Activated CD8-positive, alpha-beta memory T cell treated with anti-CD3 and anti-CD28 coated beads, Interleukin-2, amount 10 ng/mL, durations not matched to agents 7 days and 5 days (primary cell): ENCODE measurements at places on chromosomes 6 and 20. TPM values are rescaled to one million over a fixed set of nuclear protein-coding genes. Genes with fewer than 3 reads are reported as not detected.

Gene EYA4
- not detected for total RNA-seq

GRCh38 chr20:64006902-64007301, 26.0 kb downstream of the PRPF6 start:
- H3K4me1 ChIP-seq: peaks cover 37% of the 10 kb centered on the region
- H3K27ac ChIP-seq: no peak overlapping the region
- H3K27me3 ChIP-seq: no peaks in the 10 kb centered on the region
- H3K4me3 ChIP-seq: no peak overlapping the region
- no peak for DNase-seq

DNA sequence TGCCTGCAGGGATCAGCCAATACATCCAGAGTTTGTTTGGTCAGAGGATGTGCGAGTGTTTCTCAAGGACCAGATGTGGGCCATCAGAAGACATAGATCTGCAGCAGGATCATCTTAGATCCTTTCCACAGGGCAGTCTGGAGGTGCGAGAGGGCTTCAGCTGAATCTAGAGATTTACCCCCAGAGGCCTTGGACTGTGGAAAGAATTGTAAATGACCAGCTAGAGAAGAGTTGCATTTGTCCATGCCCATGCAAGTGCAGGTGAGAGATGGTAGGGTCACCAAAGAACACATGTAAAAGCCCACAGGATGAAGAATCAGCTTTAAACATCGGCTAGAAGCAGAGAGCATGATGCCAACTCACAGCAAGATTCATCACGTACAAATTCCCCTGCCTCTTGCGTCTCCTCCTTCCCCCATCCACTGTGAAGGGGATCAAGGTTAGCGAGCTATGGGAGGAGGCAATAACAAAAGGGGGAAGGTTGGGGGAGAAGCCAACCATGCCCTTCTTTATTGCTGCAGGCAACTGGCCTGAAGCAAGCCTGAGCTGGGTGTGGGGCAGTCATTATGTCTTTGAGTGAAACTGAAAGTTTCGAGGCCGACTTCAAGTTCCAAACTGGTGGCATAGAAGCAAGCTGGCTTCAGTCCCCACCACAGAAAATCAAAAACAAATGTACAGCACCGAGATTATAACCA, 83.5 kb downstream of the SCML4 start:
- no peaks in the 10 kb centered on the region for H3K27me3 ChIP-seq
- H3K27ac ChIP-seq: peak overlapping the region; percentile 90
- peak overlapping the region; percentile 66 for H3K4me3 ChIP-seq
- peaks cover 56% of the 10 kb centered on the region for H3K36me3 ChIP-seq
- peak; percentile 65 for DNase-seq

GRCh38 chr6:31400467-31401289, 2.7 kb upstream of the MICA start:
- H3K4me3 ChIP-seq: peak overlapping the region; percentile 79
- peak; percentile 89 for DNase-seq
- H3K4me1 ChIP-seq: peaks cover 59% of the 10 kb centered on the region
- peak overlapping the region; percentile 91 for H3K27ac ChIP-seq
- H3K36me3 ChIP-seq: peaks cover 4% of the 10 kb centered on the region

- H3K36me3 ChIP-seq: peaks cover 2% of the 10 kb centered on the region
- peak overlapping the region; percentile 78 for H3K27ac ChIP-seq
- no peak for DNase-seq
- peaks cover 30% of the 10 kb centered on the region for H3K4me1 ChIP-seq
Observed at GRCh38 chr6:133969921-133970295, 16.9 kb downstream of the TBPL1 start.

DNA sequence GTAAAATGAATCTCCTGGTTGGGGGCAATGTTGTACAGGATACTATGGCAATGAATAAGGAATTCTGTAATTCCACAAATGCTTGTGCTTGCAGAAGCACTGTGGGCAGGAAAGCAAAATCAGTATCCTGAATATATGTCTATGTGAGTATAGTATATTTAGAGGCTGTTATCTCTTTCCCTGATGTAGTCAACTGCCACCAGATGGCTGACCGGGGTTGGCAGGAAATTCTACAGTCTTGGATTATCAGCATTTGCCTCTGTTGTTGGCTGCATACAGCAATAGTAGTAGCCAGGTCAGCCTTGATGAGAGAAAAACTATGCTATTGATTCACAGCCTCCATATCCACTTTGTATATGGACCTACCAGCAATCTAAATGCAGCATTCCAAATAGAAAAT, 425.1 kb upstream of the JAG1 start:
- no peak for DNase-seq
- no peak overlapping the region for H3K4me3 ChIP-seq

DNA sequence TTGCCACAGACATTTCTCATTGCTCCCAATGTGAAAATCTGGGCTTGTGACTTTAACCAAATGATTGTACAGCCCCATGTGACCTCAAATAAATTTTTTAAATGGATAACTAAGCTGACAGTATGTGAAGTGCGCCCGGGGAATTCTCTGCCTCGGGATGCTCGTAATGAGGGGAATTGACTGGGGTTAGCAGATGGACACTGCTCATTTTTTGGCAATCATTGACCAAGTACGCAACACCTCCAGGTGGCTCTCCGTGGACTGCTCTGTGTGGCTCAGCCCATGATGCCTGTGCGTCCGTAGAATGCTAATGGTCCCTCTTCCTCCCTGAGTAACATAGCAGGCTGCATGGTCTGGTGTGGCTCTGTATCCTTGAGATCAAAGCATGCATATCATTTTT, 42.4 kb downstream of the FARS2 start:
- no peaks in the 10 kb centered on the region for H3K27me3 ChIP-seq
- H3K4me1 ChIP-seq: peaks cover 52% of the 10 kb centered on the region
- no peak overlapping the region for H3K4me3 ChIP-seq
- no peak overlapping the region for H3K27ac ChIP-seq
- no peak for DNase-seq
- no peaks in the 10 kb centered on the region for H3K36me3 ChIP-seq

Gene RAET1E
- total RNA-seq: not detected

GRCh38 chr20:44765701-44766347, 20.2 kb downstream of the KCNK15 start:
- H3K4me3 ChIP-seq: no peak overlapping the region
- peaks cover 11% of the 10 kb centered on the region for H3K27me3 ChIP-seq
- H3K4me1 ChIP-seq: no peaks in the 10 kb centered on the region
- no peak for DNase-seq

DNA sequence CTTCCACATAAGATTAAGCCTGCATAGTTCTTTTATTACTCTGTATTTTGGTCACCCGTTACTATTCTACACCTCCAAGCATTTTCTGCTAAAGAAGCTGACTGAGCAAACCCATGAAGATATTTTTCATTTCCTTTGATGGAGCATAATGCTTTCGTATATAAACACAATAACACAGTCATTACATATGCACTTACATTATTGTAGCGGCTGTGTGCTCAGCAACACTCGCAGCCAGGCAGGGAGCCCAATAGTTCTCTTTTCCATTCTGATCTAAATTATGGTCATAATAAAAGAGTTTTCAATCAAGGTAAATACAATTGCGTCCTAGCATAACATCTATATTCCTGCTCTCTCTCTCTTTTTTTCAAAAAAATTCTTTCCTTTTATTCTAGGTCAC, 69.6 kb upstream of the TFB1M start:
- H3K4me1 ChIP-seq: peaks cover 3% of the 10 kb centered on the region
- no peak overlapping the region for H3K27ac ChIP-seq
- DNase-seq: no peak
- H3K36me3 ChIP-seq: no peaks in the 10 kb centered on the region

- no peak for DNase-seq
- peaks cover 7% of the 10 kb centered on the region for H3K27me3 ChIP-seq
- H3K4me3 ChIP-seq: no peak overlapping the region
- H3K36me3 ChIP-seq: no peaks in the 10 kb centered on the region
Observed at GRCh38 chr20:45611054-45611453, 18.5 kb upstream of the WFDC10A start.

- H3K27ac ChIP-seq: no peak overlapping the region
- H3K4me3 ChIP-seq: no peak overlapping the region
- no peak for DNase-seq
- no peaks in the 10 kb centered on the region for H3K36me3 ChIP-seq
- peaks cover 18% of the 10 kb centered on the region for H3K4me1 ChIP-seq
Observed at GRCh38 chr6:25414755-25415154, 135.6 kb downstream of the CARMIL1 start.

GRCh38 chr6:133594652-133595110, 294.2 kb upstream of the TCF21 start:
- no peak for DNase-seq
- no peaks in the 10 kb centered on the region for H3K27me3 ChIP-seq
- no peaks in the 10 kb centered on the region for H3K36me3 ChIP-seq
- H3K4me3 ChIP-seq: no peak overlapping the region
- no peaks in the 10 kb centered on the region for H3K4me1 ChIP-seq

Gene GRM4
- not detected for total RNA-seq

GRCh38 chr6:132476688-132477087, 36.2 kb downstream of the STX7 start:
- no peak overlapping the region for H3K27ac ChIP-seq
- no peak for DNase-seq
- H3K27me3 ChIP-seq: no peaks in the 10 kb centered on the region
- H3K4me1 ChIP-seq: peaks cover 3% of the 10 kb centered on the region

DNA sequence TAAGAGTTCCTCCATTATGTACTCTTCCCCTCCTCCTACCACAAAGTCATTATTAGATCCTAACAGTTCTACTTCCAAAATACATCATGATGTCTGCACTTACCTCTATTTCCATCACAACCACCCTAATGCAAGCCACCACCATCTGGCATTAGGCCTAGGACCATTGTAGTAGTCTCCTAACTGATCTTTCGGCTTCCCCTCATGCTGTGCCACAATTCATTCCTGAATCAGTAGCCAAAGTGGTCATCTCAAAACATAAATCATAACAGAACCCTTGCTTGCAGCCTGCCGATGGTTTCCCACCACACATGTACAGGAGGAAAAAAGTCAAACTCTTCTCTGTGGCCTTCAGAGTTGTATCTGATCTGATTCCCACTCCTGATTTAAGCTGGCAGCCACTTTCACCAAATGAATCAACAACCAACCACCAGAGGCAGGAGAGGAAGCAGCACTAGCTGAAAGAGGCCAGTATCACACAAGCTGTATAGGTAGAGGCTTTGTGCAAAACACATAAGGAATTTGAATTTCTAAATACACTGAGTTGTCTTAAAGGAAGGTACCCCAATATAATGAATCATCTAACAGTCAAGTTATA, 26.1 kb downstream of the FAM184A start:
- peak overlapping the region; percentile 77 for H3K27ac ChIP-seq
- peaks cover under 1% of the 10 kb centered on the region for H3K27me3 ChIP-seq
- H3K4me3 ChIP-seq: no peak overlapping the region
- DNase-seq: peak; percentile 73
- peaks cover 24% of the 10 kb centered on the region for H3K4me1 ChIP-seq

DNA sequence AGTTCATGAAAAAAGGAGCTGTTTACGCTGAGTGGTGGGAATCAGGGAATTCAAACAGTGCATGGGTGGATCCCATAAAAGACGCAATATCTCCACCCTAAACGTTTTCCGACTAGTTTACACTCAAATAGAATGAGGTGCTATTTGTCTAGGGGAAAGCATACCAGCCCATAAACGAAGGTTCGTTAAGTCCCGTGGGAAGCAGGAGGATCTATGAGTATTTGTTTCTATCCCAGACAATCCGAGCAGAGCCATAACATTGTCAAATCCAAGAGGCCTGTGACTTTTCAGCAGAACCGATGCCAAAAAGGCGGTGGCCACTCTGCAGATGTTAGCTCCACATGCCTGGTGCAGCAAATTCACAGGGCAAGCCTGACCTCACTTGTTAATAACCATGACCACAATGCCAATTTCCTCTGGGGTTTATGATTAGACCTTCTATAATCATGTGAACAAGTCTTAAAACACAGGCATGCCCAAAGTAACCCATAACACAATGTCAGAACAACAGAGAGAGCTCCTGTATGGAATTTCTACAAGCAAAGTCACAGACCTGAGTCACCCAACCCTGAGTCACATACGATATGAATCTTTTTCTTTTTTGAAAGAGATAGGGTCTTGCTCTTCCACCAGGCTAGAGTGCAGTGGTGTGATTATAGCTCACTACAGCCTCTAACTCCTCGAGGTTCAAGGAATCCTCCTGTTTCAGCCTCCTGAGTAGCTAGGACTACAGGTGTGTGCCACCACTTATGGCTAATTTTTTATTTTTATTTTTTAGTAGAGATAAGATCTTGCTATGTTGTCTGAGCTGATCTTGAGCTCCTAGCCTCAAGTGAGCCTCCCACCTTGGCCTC, 123.3 kb downstream of the KIF13A start:
- DNase-seq: no peak
- H3K36me3 ChIP-seq: no peaks in the 10 kb centered on the region
- no peak overlapping the region for H3K4me3 ChIP-seq
- H3K27me3 ChIP-seq: peaks cover 24% of the 10 kb centered on the region
- no peak overlapping the region for H3K27ac ChIP-seq

DNA sequence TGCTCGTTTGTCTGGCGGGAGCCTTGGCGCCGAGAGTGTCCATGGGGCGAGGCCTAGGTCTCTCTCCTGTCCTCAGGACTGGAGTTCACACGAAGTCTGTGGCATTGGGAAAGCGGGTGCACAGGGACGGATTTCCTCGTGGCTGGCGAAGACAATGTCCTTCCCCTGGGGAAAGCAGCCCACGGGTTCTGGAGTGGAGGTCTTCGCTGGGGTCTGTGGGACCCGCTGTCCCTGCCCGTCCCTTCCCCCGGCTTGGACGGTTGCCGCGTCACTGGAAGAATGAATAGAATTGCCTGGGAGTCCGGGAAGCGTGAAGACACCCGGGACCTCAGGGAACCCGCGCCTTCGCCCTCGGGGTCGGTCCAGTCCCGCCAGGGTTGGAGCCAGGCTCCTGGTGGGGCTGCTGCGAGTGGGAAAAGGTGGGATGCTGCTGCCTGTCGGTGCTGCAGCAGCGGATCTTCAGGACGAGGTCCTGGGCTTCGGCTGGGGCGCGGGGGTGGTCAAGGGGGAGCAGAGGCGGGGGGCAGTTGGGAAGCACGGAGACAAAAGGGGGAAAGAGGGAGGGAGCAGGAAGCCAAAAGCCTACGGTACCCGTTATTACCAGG, 441.8 kb upstream of the DEFB115 start:
- no peaks in the 10 kb centered on the region for H3K4me1 ChIP-seq
- peaks cover 7% of the 10 kb centered on the region for H3K27me3 ChIP-seq

Gene KCNK17
- total RNA-seq: not detected

Gene PCSK2
- total RNA-seq: not detected
